ENCODE measurements at places on chromosomes 4 and X.

DNA sequence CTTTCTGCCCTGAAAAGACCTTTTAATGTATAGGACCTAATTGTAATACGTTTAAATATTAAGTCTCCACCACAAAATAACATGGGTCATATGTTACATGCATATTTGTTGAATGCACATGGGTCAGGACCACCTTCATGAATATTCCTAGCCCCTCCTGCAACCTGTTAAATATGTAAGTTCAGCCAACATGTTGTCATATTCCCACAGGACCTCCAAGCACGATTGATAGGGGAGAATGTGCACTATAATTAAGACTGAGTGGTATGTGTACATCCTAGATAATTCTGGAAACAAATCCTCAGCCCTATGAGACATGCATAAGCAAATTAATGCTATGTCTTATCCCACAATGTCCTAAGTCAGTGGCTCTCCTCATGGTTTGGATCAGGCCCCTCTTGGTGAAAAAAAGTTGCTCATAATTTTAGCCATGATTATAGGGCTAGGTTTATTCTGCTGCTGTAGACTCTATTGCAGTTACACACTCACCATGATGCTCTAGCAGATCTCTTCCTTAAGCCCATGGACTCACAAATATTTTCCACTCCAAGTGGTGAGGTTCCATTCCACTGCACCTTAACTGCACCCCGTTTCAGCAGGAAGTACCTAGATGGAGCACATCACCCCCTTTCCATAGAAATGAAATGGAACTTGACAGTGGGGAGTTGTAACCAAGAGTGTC is 10.2 kb downstream of the TIGD2 start:
- DNase-seq = no peak

- no peak for DNase-seq
These were observed 69.7 kb downstream of the ZFYVE28 start for GRCh38 chr4:2348786-2349185.

- no peak for DNase-seq
These were observed 13.7 kb downstream of the IRF2 start for GRCh38 chr4:184460499-184461285.

DNA sequence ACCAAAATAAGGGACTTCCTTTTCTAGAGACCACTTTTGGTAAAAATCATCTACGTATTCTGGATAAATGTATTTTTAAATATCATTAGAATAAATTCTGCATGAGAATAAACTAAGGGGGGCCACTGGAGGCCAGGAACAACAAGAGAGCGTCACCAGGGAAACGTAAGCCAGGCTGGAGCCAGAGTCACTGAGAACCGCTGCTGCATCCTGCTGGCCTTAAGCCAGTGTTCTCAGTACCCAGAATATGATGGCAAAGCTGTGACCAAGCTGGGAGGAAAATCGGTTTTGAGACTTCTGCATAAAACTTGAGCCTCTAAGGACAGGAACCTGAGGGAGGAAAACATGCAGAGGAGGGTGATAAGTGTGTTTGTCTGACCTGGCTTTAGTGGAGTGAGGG is 63.0 kb upstream of the FAM9A start:
- DNase-seq = no peak

DNA sequence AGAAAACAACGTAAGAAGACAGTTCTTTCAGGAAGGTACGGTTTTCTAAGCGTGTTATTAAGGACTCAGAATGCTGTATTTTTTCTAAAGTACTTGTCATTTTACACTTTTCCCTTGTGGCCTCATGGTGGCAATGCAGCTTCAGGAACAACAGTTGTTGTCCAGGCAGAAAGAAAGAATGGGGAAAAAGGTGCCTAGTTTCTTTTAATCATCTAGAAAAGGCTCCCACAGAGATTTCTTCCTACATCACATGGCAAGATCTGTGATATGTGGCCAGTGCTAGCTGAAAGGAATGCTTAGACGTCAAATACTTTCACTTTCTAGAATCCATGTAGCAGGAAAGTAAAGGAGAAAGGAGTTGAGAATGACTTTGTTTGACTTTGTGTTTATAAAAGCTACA is 49.0 kb upstream of the TRAM1L1 start:
- no peak for DNase-seq

GRCh38 chr4:1356181-1356998 is 9.4 kb downstream of the UVSSA start:
- DNase-seq = peak; percentile 58

DNA sequence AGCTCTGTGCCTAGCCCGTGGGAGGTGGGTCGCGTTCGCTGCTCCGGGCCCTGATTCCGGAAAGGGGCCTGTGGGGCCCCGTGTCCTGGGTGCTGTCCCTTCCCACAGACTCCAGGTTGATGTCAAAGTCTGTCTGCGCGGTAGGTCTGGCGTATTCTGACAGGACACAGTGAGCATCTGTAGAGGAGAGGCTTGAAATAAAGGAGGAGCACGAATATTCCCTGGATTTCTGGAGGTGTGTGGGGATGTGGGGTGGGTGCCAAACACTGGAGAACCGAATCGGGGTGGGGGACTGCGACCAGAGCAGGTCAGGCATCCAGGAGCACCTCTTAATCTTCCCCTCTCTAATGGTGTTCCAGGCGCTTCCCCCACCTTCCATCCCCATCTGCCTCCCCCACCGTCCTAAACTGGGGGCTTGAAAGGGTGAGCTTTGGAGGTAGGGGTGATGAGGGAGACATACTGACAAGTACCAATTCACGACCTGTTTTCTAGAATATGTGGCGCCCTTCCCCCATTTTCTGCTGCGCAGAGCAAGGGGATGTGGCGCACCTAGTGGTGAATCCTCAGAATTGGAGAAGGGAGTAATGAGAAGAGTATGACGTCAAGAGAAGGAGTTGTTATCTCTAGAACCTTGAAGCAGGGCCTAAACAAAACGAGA is 877 bp downstream of the GPRASP1 start:
- DNase-seq = no peak

DNA sequence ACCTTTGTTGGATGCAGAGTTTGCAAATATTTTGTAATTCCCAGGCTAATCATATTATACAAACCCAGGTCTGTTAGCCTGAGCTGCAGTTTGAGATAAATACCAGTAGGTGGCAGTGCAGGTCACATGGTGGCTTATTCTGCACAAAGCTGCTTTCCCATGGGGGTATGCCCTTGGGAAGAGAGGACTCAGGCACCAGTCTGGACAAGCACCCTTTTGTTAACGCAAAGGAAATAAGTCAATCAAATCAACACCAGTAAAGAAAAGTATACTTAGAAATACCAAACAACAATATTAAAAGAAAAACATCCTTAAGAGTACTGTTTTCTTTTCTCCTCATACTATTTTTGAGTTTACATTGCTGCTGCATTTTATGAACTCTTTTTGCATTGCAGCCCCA is 389.0 kb upstream of the ZFP42 start:
- no peak for DNase-seq

- DNase-seq = no peak
These were observed 692.5 kb downstream of the CENPC start for GRCh38 chr4:66852843-66853242.

- DNase-seq = no peak
These were observed 3.4 kb upstream of the USP53 start for GRCh38 chr4:119209077-119209476.

DNA sequence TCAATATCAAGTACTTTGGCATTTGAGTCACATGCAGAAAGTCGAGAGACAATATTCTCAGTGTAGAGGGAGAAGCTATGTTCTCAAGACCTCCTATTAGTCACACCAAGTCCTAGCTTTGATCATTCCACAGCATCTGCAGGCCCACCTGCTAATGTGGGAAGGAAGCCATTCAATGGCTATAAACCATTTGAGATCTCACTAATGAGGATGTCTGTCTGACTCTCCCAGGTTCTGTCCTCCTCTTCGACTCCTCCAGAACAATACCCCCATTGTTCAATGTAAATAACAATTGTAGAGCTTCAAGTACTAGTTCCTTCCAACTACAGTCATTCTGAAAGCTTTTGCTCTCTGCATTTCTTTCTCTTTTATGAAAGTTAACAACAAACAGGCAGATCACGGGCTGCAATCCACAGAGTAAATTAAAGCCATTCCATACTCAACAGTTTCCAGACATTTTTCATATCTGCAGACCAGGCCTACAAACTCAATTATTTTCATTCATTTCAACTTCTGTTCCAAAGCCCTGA is 140.2 kb upstream of the EDNRA start:
- DNase-seq = no peak

DNA sequence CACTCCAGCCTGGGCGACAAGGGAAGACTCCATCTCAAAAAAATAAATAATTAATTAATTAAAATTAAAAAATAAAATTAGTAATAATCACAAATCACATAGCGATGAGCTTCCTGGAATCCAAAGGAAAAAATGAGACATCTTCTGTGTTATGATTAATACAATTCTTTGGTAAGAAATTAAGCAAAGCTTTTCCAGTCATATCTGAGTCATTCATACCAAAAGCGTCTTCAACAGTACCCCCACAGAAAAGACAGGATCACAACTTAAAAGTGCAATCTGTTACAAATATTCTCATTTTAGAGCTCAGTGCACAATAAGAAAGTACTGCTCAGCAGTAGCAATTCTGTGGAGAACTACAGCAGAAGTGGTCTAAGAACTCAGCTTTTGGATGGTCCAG is 168.5 kb upstream of the MXRA5 start:
- DNase-seq = no peak

DNA sequence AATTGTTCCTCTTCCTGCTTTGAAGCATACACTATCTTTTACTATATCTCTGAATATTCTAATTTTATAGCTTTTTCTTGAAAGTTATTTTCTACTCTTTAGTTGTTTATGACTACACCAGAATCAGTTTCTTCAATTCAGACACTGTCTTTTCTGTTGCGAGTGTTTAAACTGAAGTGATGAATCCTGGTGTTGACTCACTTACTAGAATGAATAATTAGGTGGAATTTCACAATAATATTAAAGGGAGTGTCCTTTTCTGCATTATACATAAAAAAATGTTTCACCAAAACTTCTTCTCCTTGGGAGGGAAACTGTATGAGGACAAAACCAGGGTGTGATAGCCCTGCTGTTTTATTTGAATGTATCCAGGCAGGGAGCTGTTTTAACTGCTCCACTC is 1383.1 kb downstream of the C4orf33 start:
- no peak for DNase-seq
